Dermis lymphatic vessel endothelial cell (primary cell): ENCODE measurements at places on chromosomes 16 and 17. TPM values are rescaled to one million over a fixed set of nuclear protein-coding genes. Genes with fewer than 3 reads are reported as not detected.

SPSB3 gene
- total RNA-seq = 41.3 and 47.0 TPM in 2 replicates

MLKL gene
- 8.6 and 16.8 TPM in 2 replicates for total RNA-seq

METRNL gene
- 85.5 and 89.3 TPM in 2 replicates for total RNA-seq

KPNB1 gene
- total RNA-seq = 220 and 265 TPM in 2 replicates

TEKT5 gene
- total RNA-seq = 0.26 TPM in 1 of 2 replicates, not detected in the other

CDH13 gene
- 169 and 208 TPM in 2 replicates for total RNA-seq

SP2 gene
- 1.4 and 1.8 TPM in 2 replicates for total RNA-seq

KRT35 gene
- not detected in 2 replicates for total RNA-seq

RAB26 gene
- 0.26 and 0.65 TPM in 2 replicates for total RNA-seq

SEC14L5 gene
- under 0.01 and 0.11 TPM in 2 replicates for total RNA-seq

ZNF385C gene
- not detected in 2 replicates for total RNA-seq

KRTAP16-1 gene
- not detected in 2 replicates for total RNA-seq

FOXK2 gene
- 18.6 and 22.0 TPM in 2 replicates for total RNA-seq

SNAI3 gene
- total RNA-seq = 0.11 and 0.17 TPM in 2 replicates

PRSS36 gene
- 0.26 and 0.87 TPM in 2 replicates for total RNA-seq

HS3ST2 gene
- 0.09 TPM in 1 of 2 replicates, not detected in the other for total RNA-seq

SOX15 gene
- total RNA-seq = under 0.01 and 0.11 TPM in 2 replicates

SSTR5 gene
- total RNA-seq = 0.22 and 0.77 TPM in 2 replicates

EEF2K gene
- total RNA-seq = 34.5 and 43.0 TPM in 2 replicates

C17orf107 gene
- 0.77 and 1.1 TPM in 2 replicates for total RNA-seq

MAPK7 gene
- 11.8 and 17.2 TPM in 2 replicates for total RNA-seq

EFCAB5 gene
- total RNA-seq = 0.22 and 0.34 TPM in 2 replicates

MRPL58 gene
- total RNA-seq = 17.1 and 18.3 TPM in 2 replicates

MEIOB gene
- not detected in 2 replicates for total RNA-seq

CTNS gene
- 14.5 and 17.2 TPM in 2 replicates for total RNA-seq

PIK3R5 gene
- not detected in 2 replicates for total RNA-seq

TBC1D3 gene
- total RNA-seq = not detected in 2 replicates

ZNF18 gene
- total RNA-seq = 8.7 and 9.5 TPM in 2 replicates

CACNG3 gene
- total RNA-seq = not detected in 2 replicates

GNAO1 gene
- not detected in 2 replicates for total RNA-seq

GRB7 gene
- total RNA-seq = under 0.01 and 0.09 TPM in 2 replicates

ABCA6 gene
- total RNA-seq = 2.0 and 17.1 TPM in 2 replicates

NCBP3 gene
- total RNA-seq = 14.8 and 19.3 TPM in 2 replicates

PLCG2 gene
- total RNA-seq = 16.5 and 17.2 TPM in 2 replicates

DHRS13 gene
- total RNA-seq = 6.9 and 14.2 TPM in 2 replicates

TMEM238L gene
- total RNA-seq = not detected in 2 replicates

VTN gene
- under 0.01 and 0.22 TPM in 2 replicates for total RNA-seq

BORCS6 gene
- 8.5 and 10.7 TPM in 2 replicates for total RNA-seq

ZG16 gene
- total RNA-seq = not detected in 2 replicates

SPHK1 gene
- 263 and 383 TPM in 2 replicates for total RNA-seq

CCNF gene
- 7.0 and 9.1 TPM in 2 replicates for total RNA-seq

HID1 gene
- total RNA-seq = 41.6 and 45.6 TPM in 2 replicates

CHST4 gene
- total RNA-seq = not detected in 2 replicates

BICDL2 gene
- not detected in 2 replicates for total RNA-seq

CLEC10A gene
- 3.1 TPM in 2 replicates for total RNA-seq

PNMT gene
- total RNA-seq = 1.2 and 1.6 TPM in 2 replicates

KCNJ18 gene
- not detected in 2 replicates for total RNA-seq

TMEM114 gene
- not detected in 2 replicates for total RNA-seq

KRTAP1-1 gene
- not detected in 2 replicates for total RNA-seq

TMEM88 gene
- 10.1 and 26.7 TPM in 2 replicates for total RNA-seq

ZNF652 gene
- total RNA-seq = 13.3 and 16.2 TPM in 2 replicates

PRSS27 gene
- total RNA-seq = 0.22 and 0.26 TPM in 2 replicates

PRDM7 gene
- total RNA-seq = not detected in 2 replicates

ENDOV gene
- 24.3 and 25.5 TPM in 2 replicates for total RNA-seq

HBQ1 gene
- total RNA-seq = 0.17 and 0.33 TPM in 2 replicates

CBX8 gene
- 1.8 and 2.7 TPM in 2 replicates for total RNA-seq

DYNLRB2 gene
- total RNA-seq = 0.34 and 0.54 TPM in 2 replicates

BCL6B gene
- total RNA-seq = 39.0 and 76.2 TPM in 2 replicates

NAGS gene
- 2.4 TPM in 2 replicates for total RNA-seq
